ENCODE measurements at places on chromosomes 7 and 10. TPM values are rescaled to one million over a fixed set of nuclear protein-coding genes. Genes with fewer than 3 reads are reported as not detected.

Gene CDK1
- 17.1 TPM for total RNA-seq

GRCh38 chr7:157008206-157009169, 2.0 kb downstream of the MNX1 start:
- DNase-seq = no peak

- DNase-seq = no peak
These were observed 920 bp downstream of the PRLHR start for GRCh38 chr10:118594392-118595063.

Gene NEUROD6
- total RNA-seq = not detected

Gene FOXI2
- total RNA-seq = not detected

Gene FOXP2
- total RNA-seq = 0.68 TPM

GRCh38 chr10:71835671-71836595, 15.1 kb downstream of the PSAP start:
- no peak for DNase-seq

Gene NODAL
- total RNA-seq = not detected

Gene GTF2IRD1
- total RNA-seq = 13.6 TPM

All from glomerular endothelial cell (primary cell).